Amniotic stem cell (primary cell): ENCODE measurements at places on chromosomes 11 and 22.

GRCh38 chr11:13486926-13487660 is 8.7 kb downstream of the PTH start:
- no peak for DNase-seq

DNA sequence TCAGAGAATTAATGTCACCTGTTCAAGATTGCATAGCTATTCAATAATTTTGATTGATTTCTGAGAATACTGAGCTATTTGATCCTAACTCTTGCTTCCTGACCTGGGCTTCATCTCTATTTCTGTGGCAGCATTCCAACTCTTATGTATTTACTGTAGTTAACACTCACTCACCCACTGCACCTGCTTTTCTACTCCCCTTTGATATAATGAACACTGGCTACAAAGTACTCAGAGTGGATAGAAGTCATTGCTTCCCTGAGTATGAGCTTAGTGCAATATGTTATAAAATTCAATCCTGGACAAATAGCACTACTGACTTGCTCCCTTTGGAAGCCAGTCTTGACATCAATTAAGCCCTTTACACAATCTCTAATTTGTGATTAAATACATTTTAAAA is 117.2 kb downstream of the APIP start:
- DNase-seq: no peak

- no peak for DNase-seq
Observed at GRCh38 chr11:17887779-17888178, 125.1 kb downstream of the SERGEF start.

DNA sequence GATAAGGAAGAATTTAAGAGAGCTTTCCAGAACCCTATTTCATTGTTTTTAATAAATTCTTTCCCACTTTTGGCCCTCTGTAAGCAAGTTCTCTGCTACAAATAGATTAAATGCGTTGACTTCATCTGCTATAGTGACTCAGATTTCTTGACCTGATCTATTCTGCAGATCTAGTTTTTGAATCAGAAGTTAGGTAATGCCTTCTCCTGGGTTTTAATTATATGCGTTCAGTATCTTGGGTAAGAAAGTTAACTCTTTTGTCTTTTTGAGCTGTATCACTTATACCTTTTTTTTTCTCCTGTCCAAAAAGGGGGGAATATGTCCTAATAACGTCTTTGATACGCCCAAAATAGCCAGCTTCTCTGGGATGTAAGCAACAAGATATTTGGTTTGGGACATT is 2.4 kb upstream of the HEPHL1 start:
- DNase-seq: no peak

DNA sequence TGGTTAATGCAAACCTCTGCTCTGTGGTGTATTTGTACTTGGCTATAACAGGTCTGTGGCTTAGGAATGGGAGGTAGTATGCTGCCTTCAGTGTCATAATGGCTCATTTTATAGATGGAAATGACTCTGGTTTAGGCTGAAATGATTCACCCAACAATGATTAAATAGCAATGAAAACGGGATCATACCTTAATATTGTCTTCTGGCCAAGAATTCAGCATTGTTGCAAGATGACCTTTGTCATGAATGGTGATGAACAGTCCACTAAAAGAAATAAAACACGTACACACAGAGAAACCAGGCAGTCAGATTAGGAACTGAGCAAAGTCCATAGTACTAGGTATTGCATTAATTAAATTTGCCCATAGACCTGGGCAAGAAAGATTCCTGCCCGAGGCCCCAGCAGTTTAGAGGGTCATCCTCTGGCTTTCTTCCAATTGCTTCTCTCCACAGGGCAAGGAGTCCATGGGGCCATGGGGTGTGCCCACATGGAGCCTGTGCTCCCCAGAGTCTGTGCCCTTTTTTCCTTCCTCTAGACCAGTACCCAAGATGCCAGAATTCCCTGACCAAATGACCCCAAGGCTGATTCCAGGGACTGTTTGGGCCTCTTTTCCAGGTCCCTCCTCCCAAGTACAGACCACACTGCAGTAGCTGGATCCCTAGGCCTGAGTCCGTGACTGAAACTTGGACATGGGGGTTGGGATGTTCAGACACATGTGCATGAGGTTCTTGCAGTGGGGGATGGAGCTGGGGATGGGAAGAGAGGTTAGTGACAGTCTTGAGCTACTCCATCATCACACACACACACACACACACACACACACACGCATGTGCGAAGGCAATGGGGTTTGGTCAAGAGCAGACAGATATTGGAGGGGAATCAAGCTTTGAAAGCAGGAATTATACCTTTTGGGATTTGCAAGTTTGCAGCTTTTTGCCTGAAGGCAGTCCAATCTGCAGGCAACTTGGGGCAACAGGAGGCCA is 134.2 kb downstream of the CCDC81 start:
- no peak for DNase-seq

GRCh38 chr11:57269571-57270021 is 32.5 kb upstream of the APLNR start:
- no peak for DNase-seq

- DNase-seq: no peak
Observed at GRCh38 chr22:39315389-39315788, 4.0 kb downstream of the RPL3 start.

- no peak for DNase-seq
Observed at GRCh38 chr11:126146454-126147192, 64.8 kb downstream of the RPUSD4 start.
